NCI-H1417 (cell line): ENCODE measurements at places on chromosomes 6 and 20.

DNA sequence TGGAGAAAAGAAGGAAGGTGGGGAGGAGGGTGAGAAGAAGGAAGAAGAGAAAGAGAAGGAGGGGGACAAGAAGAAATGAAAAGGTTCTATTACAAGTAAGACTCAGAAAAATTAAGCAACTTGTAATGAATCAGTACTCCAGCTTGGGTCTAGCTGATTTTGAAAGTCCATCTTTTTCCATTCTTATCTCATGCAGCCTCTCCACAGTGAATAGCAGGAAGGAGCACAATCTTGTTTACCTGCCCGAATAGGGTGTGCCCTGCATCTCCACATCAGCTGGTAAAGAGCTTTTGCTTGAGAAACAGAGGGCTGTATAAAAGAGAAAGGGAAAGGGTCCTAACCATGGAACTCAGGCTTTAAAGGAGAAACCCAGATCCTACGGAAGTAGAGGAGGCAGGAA, 348.8 kb downstream of the TPBG start:
- DNase-seq = no peak

- DNase-seq = no peak
Observed at GRCh38 chr6:167424060-167424673, 99.3 kb downstream of the TTLL2 start.

DNA sequence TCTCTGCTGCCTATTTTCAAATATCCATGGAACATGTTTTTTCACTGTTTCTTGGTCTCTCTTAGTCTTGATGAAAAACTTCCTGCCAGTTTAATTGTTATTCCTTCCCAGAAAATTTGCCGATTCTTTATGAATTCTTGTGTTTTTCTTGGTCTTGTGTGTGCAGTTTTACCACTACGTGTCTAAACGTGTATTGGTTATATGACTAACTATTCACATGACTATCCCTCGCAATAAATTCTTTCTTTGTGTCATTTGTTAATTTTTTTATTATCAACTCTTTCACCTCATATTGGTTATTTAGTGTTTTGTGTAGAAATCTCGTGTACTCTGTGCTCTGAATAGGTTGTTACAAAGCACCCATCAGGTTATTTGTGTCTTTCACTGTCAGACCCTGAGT, 315.4 kb downstream of the HAO1 start:
- DNase-seq = no peak

- DNase-seq = no peak
Observed at GRCh38 chr20:59351157-59352040, 51.0 kb downstream of the EDN3 start.

GRCh38 chr6:146999766-147000165, 204.5 kb upstream of the STXBP5 start:
- DNase-seq = no peak

DNA sequence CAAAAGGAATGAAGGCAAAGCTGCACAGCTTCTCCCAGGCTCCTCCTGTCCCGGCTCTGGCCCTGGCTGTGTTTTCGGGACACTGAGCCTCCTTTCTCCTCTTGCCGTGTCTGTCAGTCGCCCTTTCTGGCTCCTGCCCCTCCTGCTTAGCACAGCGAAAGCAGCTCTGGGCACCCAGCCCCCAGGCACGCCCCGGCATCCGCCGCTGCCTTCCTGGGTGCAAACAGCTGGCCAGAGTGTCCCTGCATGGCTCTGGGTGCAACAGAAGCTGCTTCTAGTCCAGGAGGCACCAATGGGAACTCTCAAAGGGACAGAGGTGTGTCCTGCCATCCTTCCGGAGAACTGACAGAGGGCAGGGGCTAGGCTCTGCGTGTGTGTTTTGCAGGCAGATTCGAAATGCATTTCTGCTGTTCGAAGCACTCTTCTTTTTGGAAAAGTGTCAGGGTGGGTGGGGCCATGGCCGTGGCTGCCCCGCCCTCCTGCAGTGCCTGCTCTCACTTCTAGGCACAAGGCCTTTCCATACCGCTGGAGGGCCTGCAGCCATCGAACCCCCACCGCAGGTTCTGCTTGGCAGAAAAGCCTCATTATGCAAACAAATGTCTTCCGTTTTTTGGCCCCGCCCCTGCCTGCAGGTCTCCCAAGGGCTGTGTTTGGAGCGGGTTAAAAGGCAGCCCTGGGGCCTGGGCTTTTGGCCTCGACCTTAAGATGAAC, 15.5 kb downstream of the COL9A3 start:
- DNase-seq = peak; percentile 33
